ENCODE measurements at places on chromosomes 2 and 18.

DNA sequence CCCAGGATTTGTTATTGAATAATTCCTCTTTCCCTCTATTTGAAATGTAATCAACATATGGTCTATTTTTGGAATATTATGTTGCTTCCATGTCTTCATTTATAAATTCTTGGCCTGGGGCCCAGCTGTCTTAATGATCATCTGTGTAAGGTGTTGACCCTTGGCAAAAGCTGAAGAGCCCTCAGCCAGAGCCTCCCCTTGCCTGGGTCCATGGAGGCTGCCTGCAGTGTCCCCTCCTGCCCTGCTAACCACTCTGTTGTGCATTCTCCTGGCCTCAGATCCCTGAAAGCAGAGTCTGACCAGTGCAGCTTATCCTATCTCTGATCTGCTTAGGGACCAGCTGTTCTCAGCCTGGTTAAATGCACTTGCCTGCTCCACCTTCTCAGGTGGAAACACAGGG is 226.1 kb upstream of the APCDD1 start:
- DNase-seq, result no peak

GRCh38 chr2:11566383-11566782 is 32.5 kb downstream of the GREB1 start:
- DNase-seq, result no peak

DNA sequence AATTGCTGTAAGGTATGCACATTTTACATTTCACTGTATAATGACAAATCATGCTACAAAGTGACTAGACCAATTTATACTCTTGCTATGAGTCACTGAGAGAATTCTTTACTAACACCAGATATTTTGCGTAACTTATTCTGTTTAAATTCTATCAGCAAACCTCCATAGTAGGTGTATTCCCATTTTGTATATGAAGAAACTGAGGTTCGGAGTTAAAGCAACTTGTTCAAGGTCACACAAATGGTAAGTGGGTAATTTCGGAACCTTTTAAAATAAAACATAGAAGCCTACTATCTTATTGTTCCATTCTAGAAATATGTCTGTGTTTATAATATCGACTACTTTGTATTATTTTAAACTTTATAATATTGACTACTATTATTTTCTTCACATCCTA is 15.9 kb upstream of the CPS1 start:
- no peak for DNase-seq

DNA sequence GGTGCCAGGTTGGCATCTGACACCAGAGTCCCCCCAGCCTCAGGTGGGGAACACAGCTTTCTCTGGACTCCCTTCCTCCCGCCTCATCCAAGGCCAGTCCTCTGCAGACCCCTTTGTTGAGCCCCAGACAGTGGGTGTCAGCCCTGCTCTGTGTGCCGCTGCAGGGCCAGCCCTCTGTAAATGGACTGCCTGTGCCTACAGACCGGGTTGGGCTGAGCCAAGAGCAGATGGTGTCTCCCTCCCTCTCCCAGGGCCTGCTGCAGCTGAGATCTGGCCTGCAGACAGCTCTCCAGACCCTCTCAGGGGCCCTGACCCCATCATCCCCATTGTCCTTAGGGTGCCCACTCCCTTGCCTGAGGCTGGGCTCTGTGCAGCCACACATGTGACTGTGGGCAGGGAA is 160.8 kb downstream of the KLHL29 start:
- DNase-seq, result no peak

DNA sequence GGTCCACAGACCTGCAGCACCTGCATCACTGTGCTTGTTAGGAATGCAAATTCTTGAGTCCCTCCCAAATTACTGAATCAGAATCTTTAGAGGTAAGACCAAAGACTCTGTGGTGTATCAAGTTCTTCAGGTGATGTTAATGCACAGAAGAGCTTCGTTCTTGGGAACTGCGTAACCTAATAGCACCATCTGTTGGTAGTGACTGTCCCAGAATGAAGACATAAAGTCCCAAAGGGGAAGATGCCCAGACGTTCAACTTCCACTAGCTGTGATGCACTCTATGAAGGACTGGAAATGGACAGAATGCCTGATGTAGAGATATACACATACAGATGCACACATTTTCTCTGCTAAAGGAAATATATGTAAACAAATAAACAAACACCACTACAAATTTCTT is 576.0 kb downstream of the LRP1B start:
- DNase-seq, result no peak

DNA sequence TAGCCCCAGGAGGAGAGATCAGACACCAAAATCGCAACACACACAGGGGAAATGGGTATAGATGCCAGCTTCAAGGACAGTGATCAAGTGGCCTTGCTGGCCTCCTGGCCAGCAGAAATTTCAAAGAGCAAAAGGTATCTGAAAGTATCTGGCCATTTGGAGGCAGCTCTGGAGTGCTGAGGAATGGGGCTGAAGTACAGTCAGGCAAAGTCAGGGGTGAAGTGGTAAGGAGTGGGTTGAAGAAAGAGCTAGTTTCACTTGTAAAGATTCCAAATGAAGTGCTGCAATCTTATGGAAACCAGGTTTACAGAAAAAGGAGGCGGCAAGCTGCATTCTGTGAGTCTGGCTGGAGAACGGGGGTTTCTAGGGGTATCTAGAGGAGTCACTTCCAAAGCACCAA is 19.2 kb upstream of the PCBP1 start:
- no peak for DNase-seq

DNA sequence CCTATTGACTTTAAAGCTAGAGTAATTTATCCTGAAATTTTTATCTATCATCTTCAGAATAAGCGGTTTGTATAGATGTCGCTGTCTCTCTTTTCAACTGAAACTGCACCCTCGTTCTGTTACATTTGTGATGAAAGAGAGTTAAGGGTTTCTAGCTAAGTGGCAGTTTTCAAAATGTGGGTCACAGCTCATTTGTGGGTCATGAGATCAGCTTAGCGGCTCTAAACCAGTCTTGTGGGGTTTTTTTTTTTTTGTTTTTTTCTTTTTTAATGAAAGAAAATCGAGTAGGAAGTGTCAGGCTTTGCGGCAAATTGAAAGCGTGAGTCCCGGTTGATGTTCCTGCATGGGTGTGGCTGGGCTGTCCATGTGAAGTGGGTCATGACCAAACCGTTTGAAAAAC is 31.2 kb downstream of the SALL3 start:
- no peak for DNase-seq

DNA sequence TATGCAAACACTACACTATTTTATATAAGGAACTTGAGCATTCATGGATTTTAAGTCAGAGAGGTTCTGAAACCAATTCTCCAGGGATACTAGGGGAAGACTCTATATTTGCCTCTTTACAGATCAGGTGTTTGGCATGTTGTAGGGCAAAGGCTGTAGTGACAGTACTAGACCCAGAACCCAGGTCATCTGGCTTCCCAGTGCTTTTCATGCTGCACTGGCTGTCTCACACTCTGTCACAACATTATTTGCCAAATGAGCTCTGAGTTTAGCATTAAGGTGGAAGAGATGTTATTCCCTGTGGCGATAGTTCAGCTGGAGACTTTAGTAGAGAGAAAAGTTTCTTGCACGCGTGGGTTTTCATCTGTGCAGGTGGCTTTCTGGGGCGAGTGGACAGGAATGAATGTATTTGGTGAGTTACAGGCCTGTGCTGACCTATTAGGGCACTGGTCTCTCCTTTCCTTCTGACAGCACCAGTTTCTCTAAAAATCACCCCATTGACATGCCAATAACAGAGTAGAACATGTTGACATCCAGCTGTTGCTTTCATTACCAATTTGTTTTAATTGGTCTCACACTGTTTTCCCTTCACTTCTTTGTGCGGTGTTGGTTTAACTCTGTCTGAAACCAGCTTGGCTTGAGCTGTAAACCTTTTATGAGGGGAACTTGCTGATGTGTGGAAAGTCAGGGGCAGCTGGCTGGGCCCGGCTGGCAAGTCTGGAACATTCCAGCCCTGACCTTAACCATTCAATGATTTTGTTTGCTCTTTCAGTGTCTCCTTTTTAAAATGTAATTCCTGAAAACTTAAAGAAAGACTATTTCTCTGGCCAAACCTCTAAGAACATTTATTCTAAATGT is 643.0 kb upstream of the FAM98A start:
- no peak for DNase-seq

DNA sequence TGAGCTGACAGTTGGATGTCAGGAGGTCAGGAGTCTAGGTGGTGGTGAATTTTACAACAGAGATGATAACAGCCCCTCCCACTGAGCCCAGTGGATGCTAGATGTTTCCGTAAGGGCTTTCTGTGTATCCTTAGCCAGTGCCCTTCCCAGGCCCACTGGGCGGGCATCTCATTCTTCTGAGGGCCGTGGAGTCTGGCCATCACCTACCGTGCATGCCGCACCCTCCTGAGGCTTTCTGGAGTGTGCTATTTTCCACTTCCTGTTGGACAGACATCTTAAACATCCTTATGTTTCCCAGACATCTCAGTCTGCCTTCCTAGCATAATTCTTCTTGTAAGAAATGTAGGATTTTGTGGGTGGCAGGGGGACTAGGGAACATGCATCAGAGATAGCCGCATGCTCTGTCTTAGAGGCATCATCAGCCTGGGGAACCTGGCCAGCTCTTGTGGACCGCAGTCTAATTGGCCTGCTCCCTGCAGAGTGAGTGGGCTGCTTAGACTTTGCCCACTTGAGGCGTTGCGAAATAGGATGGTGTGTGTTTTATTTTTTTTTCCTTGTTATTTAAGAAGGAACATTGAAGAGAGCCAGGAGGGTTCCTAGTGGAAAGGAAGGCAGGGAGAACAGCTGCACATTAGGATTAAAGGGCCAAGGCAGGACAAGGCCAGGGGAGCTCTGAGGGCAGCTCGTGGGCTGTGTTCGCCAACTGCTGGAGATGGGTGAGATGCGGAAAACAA is 135.8 kb downstream of the SH3RF3 start:
- no peak for DNase-seq
